ENCODE measurements at places on chromosomes 16 and 17.
A peak's percentile ranks its signal among the peaks of the same experiment; 100 is the strongest.

GRCh38 chr17:50963139-50963538 is 97.0 kb upstream of the TOB1 start:
- peaks cover 47% of the 10 kb centered on the region for H3K36me3 ChIP-seq
- H3K4me3 ChIP-seq, result no peak overlapping the region
- H3K27me3 ChIP-seq, result no peaks in the 10 kb centered on the region
- no peaks in the 10 kb centered on the region for H3K4me1 ChIP-seq
- H3K27ac ChIP-seq, result no peak overlapping the region

- H3K27me3 ChIP-seq, result no peaks in the 10 kb centered on the region
- H3K4me3 ChIP-seq, result no peak overlapping the region
- H3K4me1 ChIP-seq, result peaks cover 13% of the 10 kb centered on the region
- no peak overlapping the region for H3K27ac ChIP-seq
Measured at GRCh38 chr16:14181371-14182050, 110.4 kb downstream of the MRTFB start.

DNA sequence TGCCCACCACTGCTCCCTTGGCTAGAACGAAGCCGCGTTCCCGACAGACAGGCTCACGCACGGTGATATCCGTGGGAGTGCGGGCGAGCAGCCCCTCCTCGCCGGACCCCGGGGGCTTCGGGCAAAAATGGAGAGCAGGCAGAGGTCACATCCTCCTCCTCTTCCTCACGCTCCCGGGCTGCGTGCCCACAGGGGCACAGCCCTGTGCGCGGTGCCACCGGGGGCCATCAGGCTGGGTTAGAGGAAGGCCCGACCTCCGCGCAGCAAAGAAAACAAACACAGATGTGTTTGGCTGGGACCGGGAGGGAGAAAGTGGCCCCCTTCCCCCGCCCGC is 519 bp upstream of the NTN1 start:
- H3K4me3 ChIP-seq, result peak overlapping the region; percentile 66
- no peaks in the 10 kb centered on the region for H3K36me3 ChIP-seq
- peaks cover 30% of the 10 kb centered on the region for H3K4me1 ChIP-seq
- no peak for DNase-seq
- peak overlapping the region; percentile 74 for H3K27ac ChIP-seq
- H3K27me3 ChIP-seq, result peaks cover 43% of the 10 kb centered on the region

GRCh38 chr17:57271821-57272220 is 15.5 kb downstream of the MSI2 start:
- DNase-seq, result peak; percentile 57
- no peak overlapping the region for H3K27ac ChIP-seq

DNA sequence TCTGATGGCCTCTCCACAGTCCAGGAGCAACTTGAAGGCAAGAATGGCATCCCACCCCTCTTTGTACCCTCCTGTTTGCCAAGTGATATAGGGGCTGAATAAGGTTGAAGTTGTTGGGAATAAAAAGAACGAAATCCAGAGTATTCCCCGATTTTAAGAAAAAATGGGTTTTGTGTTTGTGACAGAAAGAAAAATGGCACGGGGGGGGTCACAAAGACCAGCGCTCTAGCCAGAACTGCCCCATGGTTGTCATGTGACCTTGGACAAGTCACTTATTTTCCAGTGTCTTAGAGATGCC is 1.7 kb upstream of the HEXIM1 start:
- H3K4me1 ChIP-seq, result peaks cover 52% of the 10 kb centered on the region
- peak overlapping the region; percentile 76 for H3K4me3 ChIP-seq

DNA sequence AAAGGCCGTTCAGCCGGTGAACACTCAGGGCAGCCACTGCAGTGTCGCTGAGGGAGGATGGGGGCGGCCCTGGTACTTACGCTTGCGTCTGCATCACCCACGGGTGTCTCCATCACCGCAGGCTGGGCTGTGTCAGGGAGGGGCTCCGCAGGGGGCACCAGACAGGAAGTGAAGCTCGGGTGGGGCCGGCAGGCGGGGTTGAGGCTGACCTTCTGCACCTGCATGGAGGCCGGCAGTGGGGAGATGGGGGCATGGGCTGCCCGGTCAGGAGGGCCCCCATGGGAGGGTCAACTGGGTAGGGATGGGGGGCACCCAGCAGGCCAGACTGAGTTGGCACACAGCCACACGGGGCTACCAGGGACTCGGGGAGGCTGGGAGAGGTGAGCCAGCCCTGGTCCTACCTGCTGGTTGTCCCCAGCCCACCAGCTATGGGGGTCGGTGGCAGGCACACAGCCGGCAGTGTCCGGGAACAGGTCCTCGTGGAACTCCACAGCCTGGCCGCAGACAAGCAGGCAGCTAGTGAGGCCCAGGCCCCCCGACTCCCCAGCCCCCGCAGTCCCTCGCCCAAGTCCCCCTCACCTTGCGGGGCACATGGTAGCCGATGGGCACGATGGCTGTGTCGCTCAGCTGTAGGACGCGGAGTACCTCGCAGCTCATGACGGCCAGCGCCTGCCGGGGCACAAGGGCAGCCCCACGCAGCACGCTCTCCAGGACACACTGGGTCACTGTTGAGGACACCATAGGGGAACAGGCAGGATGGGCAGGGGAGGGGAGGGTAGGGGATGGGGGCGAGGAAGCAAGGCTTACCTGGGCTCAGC is 7.2 kb upstream of the VASN start:
- H3K4me3 ChIP-seq, result no peak overlapping the region
- no peaks in the 10 kb centered on the region for H3K27me3 ChIP-seq
- peaks cover 49% of the 10 kb centered on the region for H3K36me3 ChIP-seq
- DNase-seq, result no peak
